ENCODE measurements at places on chromosomes 7 and 10. TPM values are rescaled to one million over a fixed set of nuclear protein-coding genes. Genes with fewer than 3 reads are reported as not detected.

The CASP2 gene
- 12.5 TPM for total RNA-seq

The PIP gene
- not detected for total RNA-seq

The MALRD1 gene
- 5.8 TPM for total RNA-seq

The LIPK gene
- total RNA-seq, result not detected

The ZNF425 gene
- 5.8 TPM for total RNA-seq

The ITPRID1 gene
- total RNA-seq, result 0.23 TPM

The NACAD gene
- total RNA-seq, result 7.6 TPM

The CTTNBP2 gene
- 25.4 TPM for total RNA-seq

The LSM5 gene
- total RNA-seq, result 30.7 TPM

The NPFFR1 gene
- total RNA-seq, result 5.1 TPM

The ADARB2 gene
- total RNA-seq, result 9.0 TPM
